ENCODE measurements at places on chromosomes 4 and X.

GRCh38 chr4:118279328-118279727 is 73.5 kb downstream of the PRSS12 start:
- DNase-seq, result no peak

GRCh38 chr4:180937083-180937482 is 1306.1 kb upstream of the TENM3 start:
- DNase-seq, result no peak

- DNase-seq, result no peak
These were observed 619.4 kb upstream of the SPANXN1 start for GRCh38 chrX:144627947-144628346.

DNA sequence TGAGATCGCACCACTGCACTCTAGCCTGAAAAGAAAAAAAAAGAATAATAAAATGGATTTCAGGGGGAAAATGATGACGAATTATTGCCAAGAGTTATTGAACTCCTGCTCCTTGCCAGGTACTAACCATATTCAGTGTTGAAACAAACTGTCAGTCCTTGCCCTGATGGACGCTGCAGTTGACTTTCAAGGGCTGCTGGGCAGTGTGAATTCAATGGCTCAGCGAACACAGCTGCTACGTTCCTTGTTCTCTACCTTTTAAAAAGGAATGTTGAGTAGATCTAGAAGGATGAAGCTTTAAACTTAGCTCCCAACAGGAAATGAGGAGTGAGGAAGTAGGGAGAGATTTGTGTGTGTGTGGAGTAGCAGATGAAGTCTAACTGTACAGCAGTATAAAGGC is 2.7 kb downstream of the LIMCH1 start:
- no peak for DNase-seq

GRCh38 chr4:150063128-150063527 is 15.1 kb upstream of the DCLK2 start:
- no peak for DNase-seq

DNA sequence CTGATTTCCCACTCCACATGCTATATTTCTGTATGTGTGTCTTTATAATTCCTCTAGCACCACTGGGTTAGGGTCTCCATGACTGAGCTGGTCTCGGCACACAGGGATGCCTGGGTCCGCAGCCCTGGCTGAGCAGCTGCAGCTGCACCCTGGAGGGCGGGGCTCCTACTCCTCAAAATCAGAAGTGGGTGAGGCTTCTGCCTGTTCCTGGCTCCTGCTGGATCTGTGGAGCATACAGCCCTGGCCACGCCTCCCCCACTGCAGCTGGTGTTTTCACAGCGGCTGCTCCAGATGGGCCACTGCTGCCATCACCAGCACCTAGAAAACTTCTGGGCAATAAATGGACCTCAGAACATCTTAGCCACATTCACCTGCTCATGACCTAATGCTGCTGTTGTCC is 30.9 kb downstream of the SPCS3 start:
- no peak for DNase-seq

GRCh38 chr4:153502584-153502983 is 36.4 kb downstream of the TMEM131L start:
- DNase-seq, result no peak

- no peak for DNase-seq
These were observed 24.0 kb downstream of the RBMX start for GRCh38 chrX:136856551-136856950.

- no peak for DNase-seq
These were observed 284.7 kb downstream of the CAMK2D start for GRCh38 chr4:113476800-113477199.

DNA sequence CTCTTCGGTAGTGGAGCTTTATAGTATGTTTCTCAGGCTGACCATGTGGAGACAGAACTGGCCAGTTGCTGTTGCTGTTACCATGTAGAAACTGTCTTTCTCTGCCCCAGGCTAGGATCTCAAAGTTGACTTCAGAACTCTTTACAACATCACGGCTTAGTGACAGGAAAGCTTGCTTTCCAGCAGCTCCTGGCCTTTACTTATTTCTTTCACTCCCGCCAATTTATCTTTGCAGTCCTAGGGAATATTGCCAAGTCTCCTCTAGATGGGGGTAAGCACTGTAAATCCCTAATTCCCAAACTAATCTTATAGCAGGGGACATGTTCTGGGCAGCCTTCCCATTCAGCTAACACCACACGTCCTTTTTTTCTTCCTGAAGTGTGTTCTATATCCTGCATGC is 631.6 kb downstream of the SPRY1 start:
- DNase-seq, result no peak

DNA sequence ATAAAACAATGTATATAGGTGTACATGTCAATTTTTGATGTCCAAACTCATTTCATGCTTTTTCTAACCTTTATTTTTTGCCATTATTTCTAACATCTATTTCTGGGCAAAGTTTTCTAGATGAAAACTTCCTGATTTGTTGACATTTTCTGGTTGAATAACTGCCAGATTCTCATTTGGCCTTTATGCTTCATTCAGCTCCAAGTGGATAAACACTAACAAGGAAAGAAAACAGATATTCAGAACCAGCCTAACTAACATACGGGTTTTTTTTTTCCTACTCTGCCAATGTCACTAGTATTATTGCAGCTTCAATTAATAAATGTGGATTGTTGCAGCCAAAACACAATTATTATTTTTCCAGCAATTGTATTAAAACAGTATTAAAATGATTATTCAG is 50.9 kb upstream of the RAP1GDS1 start:
- no peak for DNase-seq

GRCh38 chr4:185112104-185112503 is 31.0 kb upstream of the SLC25A4 start:
- DNase-seq, result no peak

DNA sequence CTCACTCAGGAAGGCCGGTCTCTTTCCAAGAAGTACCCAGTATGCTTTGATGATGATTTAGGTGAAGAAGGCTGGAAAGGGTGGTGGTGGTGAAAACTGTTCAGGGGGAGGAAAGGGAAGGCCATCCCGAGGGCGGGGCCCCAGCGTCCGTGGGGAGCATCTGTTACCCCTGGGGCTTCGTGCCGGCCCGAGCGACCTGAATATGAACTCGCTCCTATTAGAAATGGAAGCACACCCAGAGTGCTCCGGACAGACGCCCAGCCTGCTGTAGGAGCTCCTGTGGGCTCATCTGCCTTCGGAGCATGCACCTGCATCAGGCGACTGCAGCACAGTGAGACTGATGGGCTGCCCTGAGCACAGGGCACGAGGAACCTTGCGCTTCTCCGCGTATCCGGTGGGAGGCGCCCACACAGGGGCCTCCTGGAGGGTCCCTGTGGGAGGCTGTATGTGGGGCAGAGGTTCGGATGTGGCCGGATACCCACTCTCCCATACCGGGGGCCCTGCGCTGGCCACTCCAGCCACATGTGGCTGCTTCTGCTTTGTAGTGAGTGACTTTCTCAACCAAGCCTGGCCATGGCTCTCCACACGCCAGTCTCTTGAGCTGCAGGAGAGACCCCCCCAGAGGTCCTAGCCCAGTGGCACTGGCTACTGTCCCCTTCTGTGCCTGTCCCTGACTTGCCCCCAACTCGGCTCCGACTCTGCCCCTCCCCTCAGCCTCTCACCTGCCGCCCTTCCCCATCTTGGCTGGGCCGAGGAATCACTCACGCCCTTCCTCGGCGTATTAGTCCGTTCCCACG is 36.7 kb downstream of the FGFRL1 start:
- no peak for DNase-seq

- no peak for DNase-seq
These were observed 86.3 kb downstream of the ZNF827 start for GRCh38 chr4:145852256-145852839.

- DNase-seq, result no peak
These were observed 645.0 kb upstream of the ATOH1 start for GRCh38 chr4:93183576-93183975.

- no peak for DNase-seq
These were observed 991.4 kb downstream of the CCSER1 start for GRCh38 chr4:91118597-91118996.

GRCh38 chr4:46250997-46251396 is 127.1 kb upstream of the GABRG1 start:
- DNase-seq, result no peak

- DNase-seq, result no peak
These were observed 296.0 kb upstream of the HS3ST1 start for GRCh38 chr4:11724731-11725130.

Measured in stimulated activated CD8-positive, alpha-beta memory T cell treated with anti-CD3 and anti-CD28 coated beads, Interleukin-15, amount 100 ng/mL, for 4 hours (primary cell).